ENCODE measurements at places on chromosomes 1 and 21.
A peak's percentile ranks its signal among the peaks of the same experiment; 100 is the strongest.

- no peak for DNase-seq
These were observed 145.7 kb upstream of the TIAM1 start for GRCh38 chr21:31489726-31490125.

DNA sequence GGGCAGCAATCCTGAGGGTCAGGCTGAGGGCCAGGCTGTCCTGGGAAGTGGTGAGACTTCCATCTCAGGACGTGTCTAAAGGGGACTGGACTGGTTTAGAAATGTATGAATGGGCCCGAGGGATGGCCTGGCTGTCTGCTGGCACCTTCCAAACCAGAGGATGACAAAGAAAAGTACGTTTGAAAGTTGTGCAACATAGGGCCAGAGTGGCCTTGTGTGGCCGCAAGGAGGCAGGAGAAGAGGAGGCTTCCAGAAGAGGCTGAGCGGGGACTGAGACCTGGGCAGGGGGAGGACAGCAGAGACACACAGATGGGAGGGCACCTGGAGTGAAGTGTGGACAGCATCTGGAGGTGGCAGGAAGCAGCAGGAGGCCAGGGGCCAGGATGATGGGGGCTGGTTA is 2.6 kb upstream of the SYTL1 start:
- DNase-seq, result no peak

DNA sequence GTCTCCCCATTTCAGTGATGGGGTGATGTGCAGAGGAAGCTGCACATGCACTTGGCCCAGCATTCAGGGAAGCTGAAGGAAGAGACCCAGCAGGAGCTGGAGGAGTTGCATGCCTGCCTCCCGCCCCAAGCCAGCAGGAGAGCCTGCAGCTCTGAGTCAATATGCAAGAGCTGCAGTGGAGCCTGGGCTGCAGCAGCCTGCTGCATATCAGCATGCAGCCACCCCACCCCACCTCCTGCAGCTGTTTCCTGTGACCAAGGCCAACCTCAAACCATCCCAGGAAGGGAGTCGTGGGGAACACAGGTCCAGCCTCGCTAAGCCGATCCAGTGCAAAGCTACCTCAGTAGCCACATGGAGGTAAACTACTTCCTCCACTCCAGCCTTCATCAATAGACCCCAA is 18.9 kb downstream of the AGT start:
- DNase-seq, result no peak

GRCh38 chr1:73065339-73066041 is 783.2 kb upstream of the NEGR1 start:
- no peak for DNase-seq

DNA sequence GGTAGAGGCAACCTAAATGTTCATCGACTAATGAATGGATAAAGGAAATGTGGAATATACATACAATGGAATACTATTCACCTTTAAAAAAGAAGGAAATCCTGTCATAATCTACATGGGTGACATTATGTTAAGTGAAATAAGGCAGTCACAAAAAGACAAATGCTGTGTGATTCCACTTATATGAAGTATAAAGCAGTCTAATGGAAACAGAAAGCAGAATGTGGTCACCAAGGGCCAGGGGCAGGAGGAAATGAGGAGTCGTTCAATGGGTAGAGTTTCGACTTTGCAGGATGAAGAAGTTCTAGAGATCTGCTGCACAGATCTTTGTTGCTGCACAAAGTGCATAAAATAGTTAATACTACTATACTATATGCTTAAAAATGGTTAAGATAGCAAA is 7.8 kb downstream of the DIPK1A start:
- DNase-seq, result no peak

DNA sequence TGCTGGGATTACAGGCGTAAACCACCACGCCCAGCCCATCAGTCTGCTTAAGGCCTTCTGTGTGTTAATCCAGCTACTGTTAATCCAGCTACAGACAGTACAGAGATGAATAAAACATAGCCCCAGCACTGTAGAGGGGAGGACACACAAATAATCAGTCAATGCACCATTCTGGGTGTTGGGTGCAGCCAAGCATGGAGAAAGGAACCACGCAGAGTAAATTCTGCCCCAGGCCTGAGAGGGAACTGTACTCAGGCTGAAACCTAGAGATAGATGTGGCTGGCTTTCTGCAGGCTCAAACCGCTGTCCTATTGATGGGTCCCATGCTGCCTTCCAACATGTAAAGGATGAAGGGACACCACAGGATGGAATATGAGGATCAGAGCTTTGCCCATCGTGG is 136.8 kb upstream of the IGSF21 start:
- no peak for DNase-seq

DNA sequence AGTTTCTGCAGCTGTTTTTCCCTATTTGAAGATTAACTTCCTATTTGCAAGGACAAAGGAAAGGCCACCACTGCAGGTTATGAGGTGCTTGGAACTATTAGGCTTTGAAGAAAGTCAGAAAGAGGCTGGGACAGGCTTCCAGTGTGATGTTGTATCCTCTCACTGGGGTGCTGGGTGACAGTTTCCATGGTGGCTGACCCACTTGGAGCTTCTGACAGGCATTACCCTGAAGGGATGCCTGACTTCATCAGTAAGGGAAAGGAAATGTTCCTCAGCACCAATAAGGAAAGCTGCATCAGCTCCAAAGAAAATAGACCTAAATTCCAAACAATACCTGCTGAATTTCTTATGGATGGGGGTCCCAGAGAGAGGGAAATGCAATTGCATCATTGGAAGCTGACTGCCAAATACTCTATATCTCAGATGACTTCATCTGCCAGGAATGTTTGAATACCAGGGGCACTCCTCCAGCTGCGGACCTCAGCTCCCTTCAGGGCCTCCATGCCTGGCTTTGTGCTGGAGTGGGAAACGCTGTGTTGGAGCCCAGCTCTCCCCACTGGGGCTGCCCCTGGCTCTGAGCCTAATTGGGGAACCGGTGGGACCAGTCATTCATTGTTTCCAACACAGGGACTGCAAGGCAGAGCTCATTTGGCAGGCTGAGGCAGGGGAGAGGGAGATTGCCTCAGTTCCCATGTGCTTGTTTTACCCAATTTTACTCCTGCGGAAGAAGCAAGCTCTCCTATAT is 76.6 kb downstream of the RGL1 start:
- peak; percentile 47 for DNase-seq

DNA sequence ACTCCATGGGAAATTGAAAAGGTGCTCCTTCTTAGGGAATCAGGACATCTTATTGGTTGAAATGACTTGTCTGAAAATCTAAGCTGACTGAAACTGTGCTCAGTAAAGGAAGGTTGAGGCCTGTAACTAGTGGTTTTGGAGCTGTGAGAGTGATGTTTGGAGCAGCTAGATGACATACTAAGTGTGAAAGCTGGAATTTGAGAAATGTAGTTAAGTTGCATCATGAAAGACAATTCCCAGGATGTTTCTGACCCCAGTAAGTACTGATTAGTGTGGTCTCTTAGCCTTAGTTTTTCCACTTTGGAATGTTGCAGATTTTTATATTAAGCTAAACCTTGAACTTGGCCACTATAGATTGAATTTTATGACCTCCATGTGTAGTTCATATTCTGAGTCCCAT is 154.9 kb downstream of the PAPPA2 start:
- peak; percentile 4 for DNase-seq

DNA sequence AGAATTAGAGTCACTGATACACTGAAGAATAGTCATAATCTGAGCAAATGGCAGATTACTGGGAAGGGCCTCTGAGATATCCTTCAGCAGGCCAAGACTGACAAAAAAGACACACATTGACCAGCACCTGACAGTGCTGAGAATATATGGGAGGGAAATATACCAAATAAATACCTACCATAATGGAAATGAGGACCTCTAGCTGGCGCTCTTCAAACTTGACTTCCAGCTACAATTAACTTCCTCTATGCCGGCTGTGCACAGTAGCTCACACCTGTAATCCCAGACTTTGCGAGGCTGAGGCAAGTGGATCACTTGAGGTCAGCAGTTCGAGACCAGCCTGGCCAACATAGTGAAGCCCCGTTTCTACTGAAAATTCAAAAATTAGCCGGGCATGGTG is 69.5 kb downstream of the NPHS2 start:
- DNase-seq, result no peak

DNA sequence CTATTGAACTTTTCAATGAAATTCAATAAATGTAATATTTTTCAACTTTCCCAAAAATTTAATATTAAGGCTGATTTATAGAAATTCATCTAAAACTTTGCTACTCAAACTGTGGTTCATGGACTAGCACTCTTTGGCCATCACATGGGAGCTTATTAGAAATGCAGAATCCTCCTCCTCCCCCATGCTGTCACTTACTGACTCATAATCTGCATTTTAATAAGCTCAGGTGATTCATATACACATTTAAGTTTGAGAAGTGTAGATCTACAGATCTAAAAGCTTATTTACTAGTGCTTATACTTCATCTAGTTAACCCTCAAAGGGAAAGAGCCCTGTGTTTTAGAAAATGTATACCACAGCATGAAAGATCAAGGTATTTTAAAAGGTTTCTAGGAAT is 84.3 kb downstream of the HS2ST1 start:
- DNase-seq, result no peak

DNA sequence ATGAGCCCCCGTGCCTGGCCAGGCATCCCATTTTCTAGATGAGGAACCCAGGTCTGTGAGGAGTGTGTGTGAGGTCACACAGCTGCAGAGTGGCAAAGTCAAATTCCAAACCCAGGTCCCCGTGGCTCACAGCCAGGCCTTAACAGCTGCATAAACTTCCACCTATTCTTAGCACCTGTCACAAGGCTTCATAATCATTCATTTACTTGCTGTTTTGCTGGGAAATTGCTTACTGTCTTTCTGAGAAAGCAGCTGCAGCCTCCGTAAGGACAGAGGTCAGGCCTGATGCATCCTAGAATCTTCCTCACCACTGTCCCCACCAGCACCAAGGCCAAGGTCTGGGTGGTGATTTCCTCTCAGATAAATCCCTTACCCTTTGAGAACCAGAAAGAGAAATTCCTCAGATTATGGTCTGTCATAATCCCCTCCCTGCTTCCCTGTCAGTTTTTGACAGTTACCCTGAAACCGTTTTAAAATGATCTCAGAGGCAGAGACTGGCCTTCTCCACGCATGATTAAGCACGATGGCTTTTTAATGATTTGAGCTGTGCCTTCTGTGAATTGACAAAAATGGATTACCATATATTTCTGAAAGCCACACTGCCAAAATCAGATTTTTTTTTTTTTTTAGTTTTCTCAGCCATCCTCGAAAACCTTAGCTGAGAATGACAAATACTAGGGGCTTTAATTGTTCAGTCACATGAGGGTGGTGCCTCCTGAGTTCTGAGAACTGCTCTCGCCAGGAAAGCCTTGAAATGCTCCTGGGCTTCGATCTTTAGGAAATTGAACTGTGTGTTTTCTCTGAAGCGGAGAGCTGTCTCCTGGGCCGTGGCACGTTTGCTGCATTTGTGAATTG is 70.0 kb upstream of the SELENON start:
- DNase-seq, result no peak

DNA sequence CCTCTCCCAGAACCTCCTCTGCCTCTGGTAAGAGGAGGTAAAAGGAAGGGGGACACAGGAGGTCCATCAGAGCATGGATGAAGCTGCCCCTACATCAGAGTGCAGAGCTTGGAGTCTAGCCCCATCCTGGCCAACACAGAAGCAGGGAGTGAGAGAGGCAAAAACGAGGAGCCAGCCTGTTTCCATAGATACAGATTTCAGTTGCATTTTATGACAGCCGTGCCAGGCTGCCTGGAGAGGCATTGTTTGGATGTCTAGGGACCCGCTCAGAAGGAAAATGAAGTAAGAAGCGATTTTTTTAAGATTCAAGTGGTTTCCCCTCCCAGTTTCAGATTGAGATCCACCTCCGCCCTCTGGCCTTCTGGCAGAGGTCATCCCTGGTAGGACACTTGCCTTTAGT is 11.5 kb upstream of the GJA8 start:
- no peak for DNase-seq

DNA sequence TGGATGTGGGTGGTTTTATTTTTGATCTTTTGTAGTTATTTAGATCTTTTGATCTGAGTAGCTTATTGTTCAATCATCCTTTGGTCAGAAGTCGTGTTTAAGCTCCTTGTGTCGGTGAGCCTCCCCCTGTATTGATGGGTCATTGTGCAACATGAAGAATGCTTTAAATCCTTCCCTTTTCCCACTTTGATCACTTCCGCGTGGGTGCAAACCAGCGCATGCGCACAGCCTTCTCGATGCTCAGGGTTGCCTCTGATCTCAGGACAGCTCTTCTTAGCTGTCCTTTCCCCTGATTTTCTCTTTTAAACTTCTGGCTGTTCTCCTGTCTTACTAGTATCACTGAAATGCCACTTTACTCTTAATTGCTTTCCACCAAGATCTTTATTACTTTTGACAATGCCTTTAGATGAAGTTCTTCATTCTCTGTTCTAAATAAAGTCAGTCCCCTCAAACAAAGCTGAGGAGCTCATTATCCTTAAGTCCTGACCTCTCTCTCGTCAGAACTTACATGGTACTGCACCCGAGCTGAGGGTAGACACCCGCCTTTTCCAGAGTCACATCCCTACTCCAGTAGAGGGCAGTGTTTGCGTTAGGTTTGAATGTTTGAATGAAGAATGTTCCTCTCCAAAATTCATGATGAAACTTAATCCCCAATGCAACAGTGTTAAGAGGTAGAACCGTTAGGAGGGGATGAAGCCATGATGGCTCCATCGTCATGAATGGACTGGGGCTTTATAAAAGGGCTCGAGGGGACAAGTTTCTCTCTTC is 547.9 kb upstream of the TMPRSS15 start:
- DNase-seq, result no peak

- no peak for DNase-seq
These were observed 145.5 kb downstream of the IGSF21 start for GRCh38 chr1:18253093-18253492.

- no peak for DNase-seq
These were observed at the start of gene LRRN2 for GRCh38 chr1:204685236-204686006. Gene LRRN2 (minus strand): TSS chr1:204685738. CDS start chr1:204619992, 65,746 bp downstream.

DNA sequence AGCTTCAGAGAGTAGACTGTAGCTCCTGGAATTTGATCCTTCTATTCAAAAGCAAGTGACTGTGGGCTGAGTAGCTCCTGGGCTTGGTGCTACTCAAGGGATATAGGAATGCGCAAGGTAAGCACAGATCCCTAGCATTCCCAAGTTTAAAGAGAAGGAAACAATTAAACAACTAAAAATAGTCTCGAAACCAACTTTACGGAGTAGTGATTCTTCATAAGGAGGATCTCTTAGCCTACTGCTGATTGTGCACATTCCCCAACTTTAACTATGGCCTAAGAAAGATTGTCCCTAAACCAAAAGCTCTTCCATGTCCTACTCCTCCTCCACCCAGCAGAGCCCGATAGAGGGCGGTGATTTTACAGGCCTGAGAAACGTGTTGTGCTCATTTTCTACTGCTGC is 226.5 kb upstream of the CAMK1G start:
- DNase-seq, result no peak

All from AG08395 (cell line).